HEK293T (cell line): ENCODE measurements at places on chromosomes 12 and 14.
A peak's percentile ranks its signal among the peaks of the same experiment; 100 is the strongest.

GRCh38 chr12:46470975-46471374 is 98.4 kb upstream of the SLC38A2 start:
- DNase-seq, result no peak

DNA sequence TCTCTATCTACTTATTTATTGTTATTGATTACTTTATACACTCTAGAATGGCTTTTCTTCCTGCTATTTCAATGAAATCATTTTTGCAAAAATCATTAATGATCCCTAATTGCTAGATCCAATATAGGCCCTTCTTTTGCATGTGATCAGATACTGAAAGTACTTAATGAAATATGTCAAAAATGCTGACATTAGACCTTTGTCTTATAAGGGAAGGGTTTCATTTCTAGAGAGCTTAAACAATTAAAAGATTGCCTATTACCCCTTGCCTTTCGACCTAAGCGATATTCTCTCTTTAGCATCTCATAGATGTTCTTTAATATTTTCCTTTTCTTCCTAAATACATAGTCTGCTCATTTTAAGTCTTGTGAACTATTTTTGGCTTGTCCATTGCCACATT is 101.1 kb downstream of the KTN1 start:
- DNase-seq, result no peak

DNA sequence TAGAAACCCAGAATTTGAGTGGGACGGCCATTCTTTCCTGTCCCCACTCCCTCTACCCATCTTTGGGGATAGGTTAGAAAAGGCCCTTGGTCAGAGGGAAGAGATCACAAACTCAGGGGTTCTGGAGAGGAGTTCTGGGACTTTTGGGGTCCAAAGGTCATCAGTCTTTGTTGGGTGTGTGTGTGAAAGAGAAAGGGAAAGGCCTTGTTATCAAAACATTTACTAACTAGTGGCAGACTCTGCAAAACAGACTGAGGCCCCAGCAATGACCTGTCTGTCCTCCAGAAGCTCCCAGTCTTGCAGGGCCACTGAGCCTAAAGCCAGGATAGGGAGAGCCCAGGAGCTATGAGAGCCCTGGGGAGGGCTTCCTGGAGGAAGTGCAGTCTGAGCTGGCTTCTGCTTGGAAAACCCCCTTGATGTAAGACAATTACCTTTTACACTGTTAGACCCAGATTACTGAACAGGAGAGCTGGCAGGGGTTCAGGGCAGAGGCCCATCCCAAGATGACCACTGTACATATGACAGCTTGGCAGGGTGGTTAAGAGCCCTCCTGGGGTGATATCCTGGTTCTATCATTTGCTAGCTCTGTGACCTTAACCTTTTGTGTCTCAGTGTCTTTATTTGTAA is 429.1 kb upstream of the CCDC196 start:
- DNase-seq, result no peak

DNA sequence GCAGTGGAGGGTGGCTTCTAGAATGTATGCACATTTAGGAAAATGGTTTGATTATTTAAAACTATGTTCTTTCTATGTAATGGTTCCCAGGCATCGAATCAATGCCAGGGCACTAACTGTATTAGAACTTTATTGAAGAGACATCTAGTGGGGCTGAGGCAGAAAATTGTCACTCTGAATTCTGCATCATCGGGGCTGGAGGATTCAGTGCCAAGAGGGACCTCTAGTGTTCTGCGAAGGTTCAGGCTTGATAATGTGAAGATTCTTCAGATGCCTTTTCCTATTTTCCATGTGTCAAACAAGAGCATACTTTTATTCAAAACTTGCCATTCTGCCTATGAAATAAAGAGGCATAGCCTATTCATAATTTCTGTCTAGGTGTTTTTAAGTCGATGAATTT is 146.3 kb downstream of the CAND1 start:
- peak; percentile 37 for DNase-seq

DNA sequence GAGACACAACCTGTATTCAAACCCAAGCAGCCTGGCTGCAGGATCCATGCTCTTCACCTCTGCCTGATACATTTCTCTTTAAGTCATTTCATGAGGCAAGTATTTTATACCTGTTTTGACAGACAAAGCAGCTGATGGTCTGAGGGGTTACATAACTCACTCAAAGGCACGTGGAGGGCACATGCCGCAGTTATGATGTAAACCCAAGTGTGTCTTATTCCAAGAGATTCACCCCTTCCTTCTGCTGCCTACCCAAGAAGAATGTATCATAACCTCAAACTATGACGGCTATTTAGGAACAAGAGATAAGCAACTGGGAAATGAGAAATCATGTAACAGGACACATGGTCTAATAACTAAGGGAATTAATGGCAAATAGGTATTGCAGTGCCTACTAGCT is 329.8 kb upstream of the TMPO start:
- no peak for DNase-seq

DNA sequence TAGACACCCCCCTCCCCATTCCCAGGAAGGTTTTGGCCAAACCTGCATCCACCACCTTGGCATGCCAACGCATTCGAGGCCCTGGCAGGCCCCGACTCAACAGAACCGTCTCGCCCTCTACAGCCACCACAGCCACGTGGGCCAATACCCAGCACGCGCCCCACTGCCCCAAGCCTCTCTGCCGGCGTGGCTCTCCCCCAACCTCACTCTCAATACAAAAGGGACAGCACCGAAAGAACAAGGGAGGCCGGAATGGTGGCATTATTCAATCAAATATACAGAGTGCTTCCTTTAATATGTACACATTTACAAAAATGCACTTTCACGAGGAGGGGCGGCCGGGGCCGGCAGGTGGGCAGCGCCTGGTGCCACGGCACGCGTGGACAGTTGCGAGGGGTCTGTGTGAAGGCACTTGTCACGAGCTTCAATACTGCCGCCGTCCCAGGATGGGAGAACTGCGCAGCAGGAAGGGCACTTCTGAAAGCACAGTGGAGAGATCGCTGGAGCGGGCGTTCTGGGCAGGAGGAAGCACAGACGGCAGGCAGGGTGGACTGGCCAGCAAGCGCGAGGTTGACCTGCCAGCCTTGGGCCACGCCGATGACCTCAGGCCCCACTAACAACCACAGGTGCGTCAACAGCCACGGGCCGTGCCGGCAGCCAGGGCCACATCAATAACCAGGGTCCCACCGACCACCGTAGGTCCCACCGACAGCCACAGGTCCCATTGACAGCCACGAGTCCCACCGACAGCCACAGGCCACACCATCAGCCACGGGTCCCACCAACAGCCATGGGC is 26.9 kb downstream of the JAG2 start:
- DNase-seq, result no peak

- DNase-seq, result no peak
Measured at GRCh38 chr12:121810234-121810817, 6.5 kb downstream of the SETD1B start.

DNA sequence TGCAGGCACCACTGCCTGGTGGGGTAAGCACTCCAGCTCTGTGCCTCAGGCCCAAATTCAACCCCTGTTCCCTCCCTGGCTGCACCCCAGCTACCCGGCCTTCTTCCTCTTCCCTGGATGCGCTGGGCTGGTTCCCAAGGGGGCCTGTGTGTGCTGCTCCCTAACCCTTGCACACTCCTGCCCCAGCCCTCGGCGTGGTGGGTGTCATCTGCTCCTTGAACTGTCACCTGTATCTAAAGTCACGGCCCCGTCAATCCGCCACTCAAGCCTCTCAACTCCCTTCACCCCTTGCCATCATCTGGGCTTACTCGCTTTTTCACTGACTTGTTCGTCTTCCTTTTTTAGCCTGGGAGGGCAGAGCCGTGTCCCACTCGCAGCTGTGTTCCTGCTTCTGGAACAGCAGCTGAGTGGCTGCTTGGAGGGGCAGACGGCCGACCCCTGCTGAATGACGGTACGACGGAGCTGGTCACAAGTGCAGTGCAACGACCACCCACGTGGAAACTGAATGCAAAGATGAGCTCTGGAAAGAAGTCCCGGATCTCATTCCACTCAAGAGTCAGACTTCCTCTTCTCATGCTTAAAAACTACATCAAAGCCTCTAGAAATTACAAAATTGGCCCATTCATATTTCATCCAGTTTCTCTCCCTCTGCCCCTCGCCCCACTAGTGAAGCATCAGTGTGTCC is 138.9 kb downstream of the PIWIL1 start:
- DNase-seq, result no peak

DNA sequence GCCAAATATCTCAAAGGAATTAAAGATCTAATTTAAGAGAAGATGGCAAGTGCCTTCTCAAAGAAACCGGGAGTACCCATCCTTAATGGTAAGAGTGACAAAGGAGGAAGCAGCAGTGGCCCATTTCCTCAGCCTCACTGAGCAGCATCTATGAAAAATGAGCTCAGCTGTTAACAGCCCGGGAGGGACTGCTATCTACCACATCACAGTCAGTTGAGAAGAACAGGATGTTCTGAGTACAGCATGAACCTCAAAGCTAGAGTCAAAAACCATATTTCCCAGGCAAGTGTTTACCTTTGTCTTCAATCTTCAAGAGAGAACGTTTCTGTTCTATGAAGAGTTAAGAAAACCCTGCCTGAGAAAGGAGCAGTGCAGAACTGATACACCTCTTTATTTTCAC is 115.0 kb downstream of the BTG1 start:
- no peak for DNase-seq

GRCh38 chr12:34343345-34343744 is 321.0 kb downstream of the ALG10 start:
- DNase-seq, result no peak

- DNase-seq, result no peak
Measured at GRCh38 chr12:53660041-53660440, 15.8 kb downstream of the ATP5MC2 start.

DNA sequence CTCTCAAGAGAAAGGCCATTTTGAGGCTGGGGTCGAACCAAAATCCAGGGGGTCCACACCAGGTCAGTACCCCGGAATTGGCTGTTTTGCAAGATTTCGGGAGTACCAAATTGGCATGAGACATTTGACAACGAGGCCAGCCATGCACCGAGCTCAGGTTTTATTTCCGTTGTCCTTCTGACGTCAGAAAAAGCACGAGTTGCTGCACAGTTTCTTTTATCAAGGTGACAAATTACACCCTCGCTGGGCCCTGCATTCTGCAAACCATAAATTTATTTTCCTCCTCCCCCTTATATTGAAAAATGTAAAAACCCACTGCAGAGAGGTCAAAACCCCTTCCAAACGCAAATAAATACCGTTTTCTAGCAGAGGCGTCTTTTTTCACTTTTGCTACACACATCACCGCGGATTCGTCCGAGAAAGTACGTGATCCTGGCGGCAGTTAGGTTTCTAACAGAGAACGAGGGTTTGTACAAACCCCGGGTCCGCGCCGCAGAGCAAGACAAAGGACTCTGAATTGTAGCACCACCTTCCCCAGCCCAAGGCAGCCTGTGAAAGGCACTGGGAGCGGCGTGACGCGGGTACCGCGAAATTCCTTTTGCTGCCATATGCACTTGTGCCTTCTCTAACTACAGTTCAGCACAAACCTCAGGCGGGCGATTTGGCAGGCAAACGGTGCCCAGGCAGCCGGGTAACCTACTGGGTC is 1.8 kb downstream of the SLC38A1 start:
- DNase-seq, result peak; percentile 27

- DNase-seq, result no peak
Measured at GRCh38 chr12:25875661-25876060, 82.8 kb upstream of the RASSF8 start.

GRCh38 chr14:78701246-78701645 is 531.1 kb downstream of the NRXN3 start:
- DNase-seq, result no peak

DNA sequence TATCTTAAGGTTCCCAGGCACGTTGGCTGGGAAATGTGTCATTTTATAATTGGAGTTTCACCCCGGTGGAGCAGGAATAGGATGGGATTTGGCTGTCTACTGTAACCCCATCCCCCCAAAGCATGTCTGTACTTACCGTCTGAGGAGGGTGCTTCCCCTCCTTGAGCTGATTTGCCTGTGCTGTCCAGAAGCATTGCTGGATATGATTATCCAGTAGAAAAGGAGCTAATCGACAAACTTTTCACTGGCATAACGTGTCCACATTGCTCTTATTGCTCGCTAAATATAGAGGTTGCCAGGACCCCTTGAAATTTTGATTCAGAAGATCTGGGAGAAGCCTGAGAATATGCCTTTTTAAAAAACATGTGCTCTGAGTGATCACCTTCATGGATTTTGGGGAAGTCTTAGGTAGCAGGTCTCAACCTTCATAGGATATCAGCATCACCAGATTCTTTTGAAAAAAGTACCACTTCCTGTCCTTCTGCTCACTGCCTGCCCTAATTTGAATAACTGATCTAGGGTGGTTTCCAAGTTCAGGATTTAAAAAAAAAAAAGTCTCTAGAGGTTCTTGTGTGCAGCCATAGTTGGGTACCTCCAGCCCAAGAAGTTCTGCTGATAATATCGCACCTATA is 80.4 kb upstream of the KCNA1 start:
- no peak for DNase-seq

DNA sequence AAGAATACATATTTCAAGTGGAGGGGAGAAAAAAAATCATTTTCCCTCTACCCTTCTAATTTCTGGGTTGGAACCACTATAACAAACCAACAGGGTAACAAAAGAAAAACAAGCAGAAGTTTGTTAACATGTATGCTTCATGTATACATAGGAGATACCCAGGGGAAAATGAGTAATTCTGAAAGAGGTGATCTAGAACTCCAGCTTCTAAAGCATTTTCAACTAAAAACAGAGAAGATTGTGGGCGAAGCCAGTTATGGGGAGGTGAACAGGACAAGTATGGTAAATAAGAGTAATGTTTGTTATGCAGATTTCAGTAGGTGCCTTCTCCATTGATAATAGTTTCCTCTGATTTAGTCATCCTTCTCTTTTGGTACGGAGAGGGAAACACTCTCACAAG is 16.7 kb downstream of the FNTB start:
- DNase-seq, result no peak

- no peak for DNase-seq
Measured at GRCh38 chr12:52900166-52900895, 4.5 kb downstream of the KRT8 start.

GRCh38 chr14:23916004-23916403 is 37.6 kb upstream of the DHRS4 start:
- no peak for DNase-seq

- DNase-seq, result no peak
Measured at GRCh38 chr14:34219661-34220377, 242.2 kb downstream of the SPTSSA start.
